ENCODE measurements at places on chromosomes 11 and 22.
A peak's percentile ranks its signal among the peaks of the same experiment; 100 is the strongest.

- DNase-seq: no peak
These were observed 11.7 kb downstream of the FJX1 start for GRCh38 chr11:35629914-35630313.

- no peak for DNase-seq
These were observed 106.9 kb downstream of the ADAMTS15 start for GRCh38 chr11:130555251-130555841.

GRCh38 chr11:72735495-72736027 is 16.6 kb downstream of the ARAP1 start:
- DNase-seq: no peak

DNA sequence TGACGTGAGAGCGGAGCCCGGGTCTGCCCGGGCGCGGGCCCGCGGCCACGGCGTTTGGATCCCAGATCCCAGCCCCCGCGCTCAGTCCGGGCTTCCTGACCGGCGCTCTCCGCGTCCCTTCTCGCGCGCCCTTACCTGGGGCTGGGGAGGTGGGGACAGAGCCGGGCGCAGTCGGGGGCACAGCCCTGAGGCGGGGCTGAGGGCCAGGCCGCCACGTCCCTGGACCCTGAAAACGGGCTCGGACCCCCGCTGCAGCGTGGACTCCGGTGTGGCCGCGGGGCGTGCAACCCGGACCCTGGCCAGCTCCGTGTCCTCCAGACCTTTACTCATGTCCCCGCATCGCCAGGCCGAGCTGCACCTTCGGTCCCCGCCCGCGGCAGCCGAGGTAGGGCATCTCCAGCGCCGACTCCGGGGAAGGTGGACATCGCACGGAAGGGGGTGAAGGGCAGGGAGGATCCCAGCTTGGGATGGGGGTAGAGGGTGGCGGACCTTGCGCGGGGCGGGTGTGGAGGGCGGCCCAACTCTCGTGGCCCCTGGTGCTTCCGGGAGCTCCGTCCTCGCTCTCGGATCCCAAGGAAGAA is 9.9 kb upstream of the AIFM3 start:
- peak; percentile 46 for DNase-seq

- no peak for DNase-seq
These were observed 13.7 kb downstream of the PDHX start for GRCh38 chr11:34929794-34930763.

Measured in liver (tissue), 10 donors.